ENCODE measurements at places on chromosomes 12 and 14. TPM values are rescaled to one million over a fixed set of nuclear protein-coding genes. Genes with fewer than 3 reads are reported as not detected.

Gene FGF23
- not detected for total RNA-seq

Gene DBX2
- total RNA-seq = not detected

Gene GALC
- 16.3 TPM for total RNA-seq

Gene CARMIL3
- 0.73 TPM for total RNA-seq

Gene TAS2R46
- 1.9 TPM for total RNA-seq

Gene HOXC12
- total RNA-seq = not detected

Gene GPX2
- not detected for total RNA-seq

Gene HOXC6
- not detected for total RNA-seq

Gene IAPP
- total RNA-seq = not detected

Gene TMEM63C
- 0.80 TPM for total RNA-seq

Gene ARHGAP9
- total RNA-seq = 172 TPM

Gene CCDC175
- total RNA-seq = not detected

Gene OR11H6
- total RNA-seq = not detected

Gene SYCP3
- total RNA-seq = 0.93 TPM

Gene SIX4
- total RNA-seq = 0.82 TPM

Gene C14orf180
- total RNA-seq = not detected

Gene APOF
- not detected for total RNA-seq

Gene MARK3
- 85.3 TPM for total RNA-seq

Gene KCNC2
- not detected for total RNA-seq

Gene INSM2
- not detected for total RNA-seq

Gene LRRIQ1
- not detected for total RNA-seq

Gene BATF
- total RNA-seq = 56.0 TPM

Gene WNT1
- total RNA-seq = not detected

Gene LRRC10
- not detected for total RNA-seq

Gene ZNF641
- total RNA-seq = 14.2 TPM

Gene MYF6
- not detected for total RNA-seq

Gene GPR132
- total RNA-seq = 31.8 TPM

Gene FOXM1
- 110 TPM for total RNA-seq

Gene KRT6C
- not detected for total RNA-seq

Gene ADAM21
- total RNA-seq = not detected

Gene REM2
- 0.34 TPM for total RNA-seq

Gene CSAD
- 25.3 TPM for total RNA-seq

Gene SLC38A1
- total RNA-seq = 165 TPM

Gene TEX52
- 0.16 TPM for total RNA-seq

Gene PRIMA1
- total RNA-seq = not detected

Gene SLC6A15
- not detected for total RNA-seq

Gene COX6A1
- total RNA-seq = 287 TPM

Gene GOLGA3
- total RNA-seq = 54.0 TPM

Gene HPD
- total RNA-seq = not detected

Gene KRT73
- 0.25 TPM for total RNA-seq

Gene RD3L
- total RNA-seq = not detected

Gene GALNT9
- total RNA-seq = not detected

Gene MIP
- not detected for total RNA-seq

Gene BCL2L14
- total RNA-seq = 2.2 TPM

Gene KRT74
- total RNA-seq = not detected

Gene SIX6
- total RNA-seq = not detected

Gene SLC38A4
- not detected for total RNA-seq

Gene HHIPL1
- total RNA-seq = 0.02 TPM

Gene KIF21A
- 16.3 TPM for total RNA-seq

Gene ARHGEF25
- 1.0 TPM for total RNA-seq

Gene PLCZ1
- not detected for total RNA-seq

Gene CCDC184
- not detected for total RNA-seq

Gene MAP1LC3B2
- 0.50 TPM for total RNA-seq

Gene EGLN3
- total RNA-seq = 51.0 TPM

Gene GARIN6
- total RNA-seq = not detected

Gene KRT3
- not detected for total RNA-seq

Gene SELPLG
- 221 TPM for total RNA-seq
